A549 treated with dexamethasone at 1 μM for 4 hours (cell line): ENCODE measurements at places on chromosomes 12 and 14. TPM values are rescaled to one million over a fixed set of nuclear protein-coding genes. Genes with fewer than 3 reads are reported as not detected.

The RTL1 gene
- 0.21 to 0.29 TPM (median 0.24 TPM) in 5 replicates for total RNA-seq

The TUBA1B gene
- 2,131 to 2,545 TPM (median 2,326 TPM) in 5 replicates for total RNA-seq

The TCL1B gene
- not detected in 5 replicates for total RNA-seq

The RERG gene
- 0.17 to 0.31 TPM (median 0.27 TPM) in 5 replicates for total RNA-seq

The INSM2 gene
- total RNA-seq, result 0.02 to 0.05 TPM (median 0.04 TPM) in 5 replicates

The RND1 gene
- total RNA-seq, result 2.6 to 4.7 TPM (median 3.1 TPM) in 5 replicates

The EXOC3L4 gene
- total RNA-seq, result 1.0 to 1.7 TPM (median 1.6 TPM) in 5 replicates

The SRRM4 gene
- total RNA-seq, result not detected in 5 replicates

The EDDM3A gene
- total RNA-seq, result not detected in 5 replicates

The LMNTD1 gene
- 0.15 TPM in 1 of 5 replicates, not detected in the others for total RNA-seq

The ZNF705A gene
- total RNA-seq, result not detected in 5 replicates
